GM23248 (cell line): ENCODE measurements at places on chromosomes 7 and 10. TPM values are rescaled to one million over a fixed set of nuclear protein-coding genes. Genes with fewer than 3 reads are reported as not detected.

The ZNF804B gene
- total RNA-seq, result not detected in 2 replicates

The TMEM236 gene
- 0.11 and 0.13 TPM in 2 replicates for total RNA-seq

The SMKR1 gene
- not detected in 2 replicates for total RNA-seq

The NRBF2 gene
- total RNA-seq, result 31.7 and 31.8 TPM in 2 replicates

- H3K4me1 ChIP-seq, result no peaks in the 10 kb centered on the region
- H3K4me3 ChIP-seq, result no peak overlapping the region
- no peak for DNase-seq
- no peaks in the 10 kb centered on the region for H3K27me3 ChIP-seq
- H3K27ac ChIP-seq, result no peak overlapping the region
- H3K36me3 ChIP-seq, result peaks cover 12% of the 10 kb centered on the region
These were observed 32.7 kb downstream of the TNRC18 start for GRCh38 chr7:5390918-5391317.
